ENCODE measurements at places on chromosomes 2 and 18.

DNA sequence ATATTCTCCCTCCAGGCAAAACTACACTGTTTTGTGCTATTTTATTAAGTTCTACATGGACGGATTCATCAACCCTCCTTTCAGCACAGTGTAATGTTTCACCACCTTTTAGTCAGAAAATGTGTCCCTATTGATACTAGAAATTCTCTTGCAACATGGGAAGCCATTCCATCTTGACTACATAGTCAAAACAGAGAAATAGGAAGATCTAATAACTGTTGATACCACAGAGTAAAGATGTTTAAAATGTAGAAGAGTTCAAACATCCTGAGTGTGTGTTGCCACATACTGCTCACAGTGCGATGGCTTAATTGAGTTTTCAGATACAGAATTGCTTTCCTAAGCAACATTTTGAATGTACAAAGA is 492.2 kb upstream of the RAB12 start:
- DNase-seq, result no peak

DNA sequence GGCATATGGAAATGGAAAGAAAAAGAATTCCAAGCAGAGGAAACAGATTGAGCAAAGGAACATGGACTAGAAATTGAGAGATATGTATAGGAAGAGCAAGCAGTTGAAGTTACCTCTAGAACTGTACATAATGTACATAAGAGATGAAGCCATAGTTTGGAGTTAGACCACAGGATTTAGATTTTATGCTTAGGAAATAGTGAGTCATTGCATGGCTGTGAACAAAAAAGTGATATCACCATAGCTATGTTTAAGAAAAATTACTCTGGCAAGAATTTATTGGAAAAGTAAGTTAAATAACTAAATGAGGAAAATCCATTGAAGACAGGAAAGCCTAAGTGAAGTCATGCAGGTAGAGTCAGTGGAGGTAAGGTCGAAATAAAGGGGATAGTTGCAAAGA is 99.4 kb upstream of the GALNT5 start:
- no peak for DNase-seq

DNA sequence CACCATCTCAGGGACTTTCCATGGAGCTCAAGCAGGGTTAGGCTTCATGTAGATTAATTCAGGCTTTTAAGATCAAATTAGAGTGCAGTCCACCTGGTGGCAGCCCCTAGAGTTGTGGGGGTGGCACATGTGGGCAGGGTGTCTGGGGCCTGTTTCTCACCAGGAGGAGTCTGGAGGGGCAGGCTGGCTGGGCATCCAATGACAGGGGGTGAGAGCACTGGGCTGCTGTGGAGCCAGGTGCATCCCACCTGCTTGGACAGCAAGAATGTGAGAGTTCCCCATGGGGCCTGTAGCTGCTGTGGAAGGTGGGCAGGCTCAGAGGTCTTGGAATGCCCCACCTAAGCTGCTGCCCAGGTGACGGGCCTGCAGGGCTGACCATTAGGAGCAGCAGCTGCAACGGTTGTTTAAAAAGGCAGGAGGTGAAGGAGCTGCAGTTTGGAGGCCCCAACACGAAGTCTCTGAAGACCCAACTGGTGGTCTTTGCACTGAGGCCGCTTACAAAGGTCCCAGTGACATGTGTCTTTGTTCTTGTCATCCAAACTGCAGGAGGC is 686.3 kb upstream of the HS6ST1 start:
- DNase-seq, result no peak

GRCh38 chr18:58699551-58699950 is 28.3 kb downstream of the MALT1 start:
- DNase-seq, result no peak

DNA sequence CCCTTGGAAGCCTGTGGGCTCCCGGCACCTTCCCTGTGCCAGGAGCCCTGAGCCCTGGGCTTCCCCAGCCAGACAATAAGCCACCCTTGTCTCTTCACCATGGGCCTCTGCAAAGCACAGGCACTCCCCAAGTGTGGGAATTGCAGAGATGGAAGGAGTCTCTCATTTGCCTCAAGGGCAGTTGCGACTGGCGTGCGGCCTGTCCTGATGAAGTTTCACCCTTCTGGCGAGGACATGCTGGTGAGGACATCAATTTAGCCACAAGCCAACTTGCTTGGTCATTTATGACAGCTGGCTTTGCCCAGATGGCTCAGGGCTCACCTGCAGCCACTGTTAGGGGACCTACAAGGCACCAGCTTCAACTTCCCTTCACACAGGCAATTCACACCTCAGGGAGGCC is 180.2 kb downstream of the ANAPC1 start:
- DNase-seq, result no peak

DNA sequence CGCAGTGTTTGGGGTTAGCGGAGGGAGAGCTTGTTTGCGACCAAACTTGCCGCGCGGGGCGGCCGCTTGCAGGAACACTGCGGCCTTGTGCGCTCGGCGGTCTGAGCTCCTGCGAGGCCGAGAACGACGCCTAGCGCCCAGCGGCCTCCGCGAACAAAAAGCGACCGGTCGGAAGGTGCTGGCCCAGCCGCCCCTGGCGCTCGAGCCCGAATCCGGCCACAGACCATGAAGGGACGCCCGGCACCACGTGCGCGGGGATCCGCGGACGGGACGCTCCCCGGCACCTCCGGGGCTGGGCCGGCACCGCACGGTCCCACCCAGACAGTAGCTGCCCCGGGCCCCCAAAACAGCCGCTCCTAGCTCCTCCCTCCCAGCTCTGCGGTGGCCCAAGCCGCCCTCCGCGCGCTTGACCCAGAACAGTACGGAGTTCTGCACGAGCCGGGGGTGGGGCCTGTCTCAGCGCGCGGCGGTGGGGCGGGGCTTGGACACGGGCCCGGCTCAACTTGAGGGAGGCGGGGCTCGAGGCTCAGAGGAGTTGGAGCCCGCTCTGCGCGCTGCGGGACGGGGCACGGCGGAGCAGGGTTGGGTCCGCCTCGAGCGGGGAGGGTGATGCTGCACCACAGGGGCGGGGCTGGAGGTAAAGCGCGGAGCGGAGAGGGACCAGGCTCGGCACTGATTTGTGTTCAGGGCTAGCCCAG is 664 bp upstream of the IMPA2 start:
- no peak for DNase-seq

DNA sequence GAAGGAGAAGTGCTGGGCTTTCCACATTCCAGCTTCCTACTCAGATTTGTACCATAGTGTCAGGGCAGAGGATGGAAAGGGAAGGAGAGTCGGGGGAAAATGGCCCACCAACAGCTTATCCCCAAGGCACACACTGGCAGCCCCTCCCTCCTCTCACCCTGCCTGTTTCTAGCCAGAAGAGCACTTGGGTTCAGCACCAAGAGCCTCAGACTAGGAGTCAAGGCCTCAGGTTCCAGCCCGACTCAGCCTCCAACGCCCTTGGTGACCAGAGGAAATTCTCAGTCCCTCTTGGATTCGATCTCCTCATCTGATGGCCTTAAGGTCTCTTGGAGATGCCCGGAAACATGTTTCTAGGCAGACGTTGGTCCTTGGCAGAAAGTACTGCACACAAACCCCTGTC is 53.9 kb downstream of the TNS1 start:
- DNase-seq, result no peak

DNA sequence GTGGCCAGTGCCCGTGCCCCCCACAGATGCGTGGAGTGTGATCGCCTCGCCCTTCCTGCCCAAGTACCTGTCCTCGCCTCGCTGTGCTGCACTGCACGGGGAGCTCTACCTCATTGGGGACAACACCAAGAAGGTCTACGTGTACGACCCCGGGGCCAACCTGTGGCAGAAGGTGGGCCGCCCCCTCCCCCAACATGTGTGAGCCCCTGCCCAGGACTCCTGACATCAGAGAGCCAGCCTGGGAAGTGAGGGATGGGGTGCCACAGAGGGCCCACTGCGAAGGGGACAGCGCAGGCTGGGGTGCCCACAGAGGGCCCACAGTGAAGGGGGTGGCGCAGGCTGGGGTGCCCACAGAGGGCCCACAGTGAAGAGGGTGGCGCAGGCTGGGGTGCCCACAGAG is 9.8 kb upstream of the ERFE start:
- DNase-seq, result no peak

DNA sequence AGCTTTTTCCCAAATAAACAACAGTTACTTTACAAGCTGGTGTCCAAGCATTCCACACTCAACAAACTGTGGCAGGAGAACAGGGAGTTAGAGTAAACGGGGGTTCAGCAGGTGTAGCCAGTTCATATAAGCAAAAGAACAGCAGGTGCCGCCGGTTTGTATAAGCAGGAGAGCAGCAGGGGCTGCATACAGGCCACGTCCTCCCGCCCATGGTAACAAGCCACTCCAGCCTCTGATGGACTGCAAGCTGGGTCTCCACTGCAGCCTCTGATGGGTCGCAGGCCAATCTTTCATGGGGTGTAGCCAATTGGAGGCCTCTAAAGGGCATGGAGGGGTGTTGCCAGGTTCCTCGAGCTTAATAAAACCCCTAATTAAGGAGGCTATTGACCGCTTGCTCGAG is 189.3 kb downstream of the ANKRD30B start:
- no peak for DNase-seq

DNA sequence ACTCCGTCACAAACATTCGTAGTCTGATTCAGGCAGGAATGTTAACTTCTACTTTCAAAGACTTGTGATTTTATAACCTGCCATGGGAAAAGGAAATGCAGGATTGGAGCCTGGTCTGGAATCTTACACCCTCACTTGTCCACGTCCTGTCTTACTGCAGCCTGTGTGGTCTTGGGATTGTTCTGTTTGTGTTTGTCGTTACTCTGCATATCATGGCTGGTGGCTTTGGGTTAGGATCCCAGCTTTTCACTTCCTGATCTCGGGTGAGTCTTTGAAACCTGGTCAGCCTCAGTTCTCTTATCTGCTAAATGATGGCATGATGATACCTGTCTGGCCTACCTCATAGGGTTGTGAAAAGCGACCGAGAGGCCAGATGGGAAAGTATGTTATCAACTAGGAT is 34.6 kb downstream of the SH3BP4 start:
- DNase-seq, result no peak

- DNase-seq, result no peak
Measured at GRCh38 chr2:9370746-9371145, 52.6 kb downstream of the ITGB1BP1 start.

DNA sequence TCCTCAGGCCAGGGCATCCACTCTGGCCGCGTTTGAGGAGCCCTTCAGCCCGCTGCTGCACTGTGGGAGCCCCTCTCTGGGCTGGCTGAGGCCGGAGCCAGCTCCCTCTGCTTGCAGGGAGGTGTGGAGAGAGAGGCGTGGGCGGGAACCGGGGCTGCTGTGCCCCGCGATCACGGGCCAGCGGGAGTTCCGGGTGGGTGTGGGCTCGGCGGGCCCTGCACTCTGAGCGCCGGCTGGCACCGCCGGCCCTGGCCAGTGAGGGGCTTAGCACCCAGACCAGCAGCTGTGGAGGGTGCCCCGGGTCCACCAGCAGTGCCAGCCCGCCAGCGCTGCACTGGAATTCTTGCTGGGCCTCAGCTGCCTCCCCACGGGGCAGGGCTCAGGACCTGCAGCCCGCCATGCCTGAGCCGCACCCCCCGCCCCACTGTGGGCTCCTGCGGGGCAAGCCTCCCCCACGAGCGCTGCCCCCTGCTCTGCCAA is 1.9 kb upstream of the ABHD3 start:
- no peak for DNase-seq

DNA sequence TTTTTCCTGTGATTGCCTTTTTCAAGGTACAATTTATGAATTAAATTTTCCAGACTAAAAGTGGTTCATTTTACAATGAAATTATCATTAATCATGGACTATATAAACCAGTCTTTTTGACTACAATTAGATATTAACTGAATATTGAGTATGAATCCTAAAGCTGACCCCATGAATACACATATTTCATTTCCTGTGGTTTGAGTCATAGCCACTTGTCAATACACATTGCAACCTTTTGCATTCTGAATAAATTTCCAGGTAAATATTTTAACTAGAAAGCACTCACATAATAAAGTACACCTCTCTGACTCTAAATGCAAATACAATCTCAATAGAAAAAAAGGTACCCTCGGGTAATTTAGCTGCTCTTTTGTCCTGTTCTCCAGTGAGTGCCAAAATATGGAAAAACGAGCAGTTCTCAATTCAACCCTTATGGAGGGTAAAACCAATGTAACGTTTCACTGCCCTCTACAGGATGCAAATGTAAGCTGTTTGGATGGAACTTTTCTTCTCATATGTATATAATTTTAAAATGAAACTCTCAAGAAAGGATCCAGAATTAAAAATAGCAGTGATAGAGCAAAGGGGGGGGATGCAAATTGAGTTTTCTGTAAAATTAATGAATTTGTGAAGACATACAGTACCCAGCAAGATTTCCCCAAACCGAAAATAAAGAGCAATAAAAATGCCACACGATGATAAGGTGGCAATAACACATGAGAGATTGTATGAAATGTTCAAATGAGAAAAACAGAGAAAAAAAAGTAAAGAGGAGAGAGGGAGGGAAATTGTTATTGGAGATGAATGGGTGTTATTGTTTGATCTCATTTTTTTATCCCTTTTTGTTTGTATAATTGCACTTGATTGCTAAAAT is 1795.7 kb upstream of the PIK3C3 start:
- DNase-seq, result no peak

DNA sequence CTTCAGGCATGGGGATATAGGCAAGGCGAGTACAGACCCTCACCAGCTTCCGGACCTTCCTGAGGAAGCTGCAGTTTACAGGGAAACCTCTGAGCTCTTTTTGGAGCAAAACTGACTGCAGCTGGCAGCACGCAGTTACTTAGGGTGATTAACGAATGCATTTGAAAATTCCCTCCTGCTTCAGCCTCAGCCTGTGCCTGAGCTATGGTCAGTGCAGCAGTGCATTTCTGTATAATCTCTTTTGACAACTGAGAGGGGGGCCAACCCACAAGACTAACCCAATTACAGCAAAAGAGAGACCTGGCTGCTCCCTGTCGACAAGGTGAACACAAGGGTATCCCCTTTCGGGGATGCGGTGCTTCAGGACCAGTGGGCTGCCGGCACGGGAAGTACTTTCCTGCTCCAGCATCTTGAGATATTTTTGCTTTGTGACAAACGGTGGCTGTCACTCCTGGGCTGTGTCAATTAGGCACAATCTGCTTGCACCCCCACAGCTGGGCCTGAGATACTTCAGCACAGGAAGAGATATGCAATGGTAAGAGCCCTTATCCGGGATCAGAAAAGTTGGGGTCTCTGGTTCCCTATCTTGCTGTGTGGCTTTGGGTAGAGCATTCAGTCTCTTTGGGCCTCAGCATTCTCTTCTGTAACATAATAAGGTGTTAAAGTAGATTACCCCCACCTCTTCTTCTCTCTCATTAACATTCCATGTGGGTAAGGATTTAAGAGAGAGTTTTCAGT is 141.0 kb downstream of the TMEM17 start:
- no peak for DNase-seq

- no peak for DNase-seq
Measured at GRCh38 chr18:63736876-63737275, 34.1 kb downstream of the SERPINB11 start.

Data from stimulated activated CD4-positive, alpha-beta T cell treated with anti-CD3 and anti-CD28 coated beads, Interleukin-4, amount 100 ng/mL, for 4 hours (primary cell).